GDM1 (cell line): ENCODE measurements at places on chromosomes 1 and 21.

GRCh38 chr1:116481934-116482333, 88.9 kb downstream of the CD58 start:
- no peak for DNase-seq

GRCh38 chr1:114075105-114075504, 78.6 kb downstream of the SYT6 start:
- DNase-seq: no peak

- no peak for DNase-seq
Measured at GRCh38 chr1:218525451-218526197, 180.5 kb downstream of the TGFB2 start.

GRCh38 chr1:42282867-42283583, 52.0 kb downstream of the FOXJ3 start:
- DNase-seq: no peak

DNA sequence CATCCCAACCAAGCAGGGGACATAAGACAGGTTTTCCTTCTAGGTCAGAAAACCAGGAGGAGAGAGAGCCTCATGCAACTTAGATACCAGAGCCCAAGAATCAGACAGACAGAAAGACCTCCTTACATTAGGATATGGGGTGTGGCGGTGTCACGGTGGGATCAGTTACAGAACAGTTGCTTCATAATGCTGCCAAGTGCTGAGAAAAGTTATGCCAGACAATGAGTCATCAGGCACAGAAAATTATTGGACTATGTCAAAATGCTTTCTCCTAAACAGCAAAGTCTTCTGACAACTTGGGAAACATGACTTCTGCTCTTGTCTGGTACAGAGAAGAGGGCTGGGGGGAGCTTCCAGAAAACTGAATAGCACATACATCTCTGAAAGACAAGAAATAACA, 1120.2 kb upstream of the TMPRSS15 start:
- no peak for DNase-seq

DNA sequence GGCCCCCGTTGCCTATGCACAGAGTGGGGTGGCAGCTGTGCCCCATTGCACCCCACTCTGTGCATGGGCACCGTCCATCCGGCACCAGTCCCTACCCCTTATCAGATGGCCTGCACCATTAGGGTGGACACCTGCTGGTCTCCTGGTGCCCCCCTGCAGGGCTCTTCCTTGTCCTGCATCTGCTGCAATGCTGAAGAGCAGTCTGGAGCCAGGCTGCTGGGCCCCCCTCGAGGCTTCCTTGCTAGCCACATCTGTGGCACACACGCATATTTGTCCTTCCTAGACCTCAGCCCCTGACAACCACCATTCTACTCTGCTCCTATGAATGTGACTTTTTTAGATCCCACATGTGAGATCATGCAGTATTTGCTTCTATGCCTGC, 56.4 kb downstream of the COL18A1 start:
- DNase-seq: no peak

GRCh38 chr1:97787231-97787630, 133.6 kb downstream of the DPYD start:
- no peak for DNase-seq

- DNase-seq: no peak
Measured at GRCh38 chr1:186715887-186716809, 35.9 kb upstream of the PTGS2 start.

- no peak for DNase-seq
Measured at GRCh38 chr1:22983944-22984343, 11.3 kb upstream of the LACTBL1 start.

DNA sequence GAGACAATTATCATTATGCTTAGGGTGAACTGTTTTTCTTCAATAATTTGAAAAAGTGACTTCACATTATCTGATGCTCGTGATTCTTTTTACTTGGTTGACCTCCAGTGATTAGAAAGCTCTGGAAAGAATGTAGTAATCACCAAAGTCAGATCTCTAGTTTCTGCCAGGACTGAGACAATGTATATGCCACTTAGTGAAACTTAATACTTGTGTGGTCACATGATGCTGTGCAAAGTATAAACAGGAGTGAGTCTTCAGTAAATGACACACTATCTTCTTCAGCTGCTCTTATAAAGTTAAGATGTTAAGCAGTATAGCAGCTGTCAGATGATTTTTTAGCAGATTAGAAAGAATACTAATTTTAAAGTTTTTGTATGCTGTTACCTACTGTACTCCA, 17.2 kb downstream of the VCAM1 start:
- DNase-seq: no peak

DNA sequence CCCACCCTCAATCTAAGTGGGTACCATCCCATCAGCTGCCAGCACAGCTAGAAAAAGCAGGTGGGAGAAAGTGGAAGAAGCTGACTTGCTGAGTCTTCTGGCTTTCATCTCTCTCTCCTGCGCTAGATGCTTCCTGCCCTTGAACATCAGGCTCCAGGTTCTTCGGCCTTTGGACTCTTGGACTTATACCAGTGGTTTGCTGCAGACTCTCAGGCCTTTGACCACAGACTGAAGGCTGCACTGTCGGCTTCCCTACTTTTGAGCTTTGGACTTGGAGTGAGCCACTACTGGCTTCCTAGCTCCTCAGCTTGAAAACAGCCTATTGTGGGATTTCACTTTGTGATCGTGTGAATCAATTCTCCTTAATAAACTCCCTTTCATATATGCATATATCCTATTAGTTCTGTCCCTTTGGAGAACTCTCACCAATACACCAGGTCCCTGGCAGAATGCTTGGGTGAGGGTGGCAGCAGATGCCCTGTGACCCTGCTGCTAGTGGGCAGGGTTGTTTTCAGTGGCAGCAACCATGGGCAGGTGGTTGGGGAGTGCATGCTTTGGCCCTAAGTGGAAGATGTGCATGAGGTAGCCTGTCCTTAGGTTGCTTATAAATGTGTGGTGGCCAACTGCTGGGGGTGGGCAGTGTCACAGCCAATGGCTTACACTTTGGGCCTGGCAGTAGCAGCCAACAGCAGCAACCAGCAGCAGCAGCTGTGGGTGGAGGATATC, 10.8 kb upstream of the ADAM30 start:
- no peak for DNase-seq

- no peak for DNase-seq
Measured at GRCh38 chr1:172252321-172252720, 168.2 kb upstream of the C1orf105 start.

DNA sequence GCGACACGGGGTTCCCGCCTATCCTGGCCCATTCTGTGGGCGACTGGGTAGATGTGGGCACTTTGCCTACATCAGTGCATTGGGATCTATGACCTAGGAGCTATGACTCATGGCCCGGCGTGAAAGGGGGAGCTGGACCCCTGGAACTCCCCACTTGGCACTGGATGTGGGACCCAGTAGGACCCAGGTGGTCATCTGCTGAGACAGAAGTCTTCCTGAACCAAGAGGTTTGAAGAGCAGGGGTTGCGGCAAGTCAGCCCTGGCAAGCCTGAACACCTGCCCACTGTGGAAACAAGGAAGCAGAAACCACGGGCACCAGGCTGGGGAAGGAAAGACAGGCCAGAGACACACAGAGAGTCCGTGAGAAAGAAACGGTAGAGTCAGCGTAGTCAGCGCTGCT, 656.7 kb downstream of the AJAP1 start:
- no peak for DNase-seq

GRCh38 chr21:25396135-25396711, 211.1 kb downstream of the MRPL39 start:
- no peak for DNase-seq

DNA sequence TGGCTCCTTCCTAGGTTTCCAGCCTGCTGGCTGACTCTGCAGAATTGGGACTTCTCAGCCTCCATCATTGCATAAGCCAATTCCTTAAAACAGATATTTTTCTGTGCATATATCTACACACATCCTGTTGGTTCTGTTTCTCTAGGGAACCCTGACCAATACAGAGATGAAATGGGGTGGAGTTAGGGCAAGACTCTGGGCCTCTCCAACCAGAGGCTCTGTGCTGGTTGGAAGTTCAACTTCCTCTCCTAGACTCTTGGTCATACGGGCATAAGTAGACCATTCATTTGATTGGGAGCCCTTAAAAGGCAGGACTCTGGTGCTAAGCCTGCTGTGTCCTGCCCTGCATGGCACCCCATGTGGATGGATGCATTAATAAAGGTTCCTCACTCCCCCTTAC, 55.0 kb downstream of the CNIH3 start:
- no peak for DNase-seq

GRCh38 chr1:248243204-248243603, 12.0 kb downstream of the OR2M4 start:
- DNase-seq: peak; percentile 37

GRCh38 chr1:55699228-55699627, 484.1 kb upstream of the USP24 start:
- no peak for DNase-seq

DNA sequence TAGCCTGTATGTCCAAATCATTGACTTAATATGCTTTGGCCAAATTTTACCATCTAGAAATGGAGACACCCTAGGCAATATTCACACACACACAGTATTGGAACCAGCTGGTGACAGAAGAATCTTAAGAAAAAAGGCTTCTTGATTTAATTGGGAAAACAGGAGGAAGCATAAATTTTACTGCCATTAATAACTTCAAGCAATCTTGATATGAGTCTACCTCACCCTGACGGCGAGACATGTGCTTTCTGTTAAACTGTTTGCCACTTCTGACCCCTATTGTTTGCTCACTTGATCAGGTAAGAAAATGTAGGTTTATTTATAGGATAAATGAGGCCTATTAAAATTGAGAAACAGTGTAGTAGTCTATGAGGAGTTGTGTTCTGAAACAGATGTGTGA, 73.2 kb downstream of the KIFAP3 start:
- no peak for DNase-seq

GRCh38 chr1:1776672-1777582, 1.3 kb downstream of the NADK start:
- DNase-seq: no peak

DNA sequence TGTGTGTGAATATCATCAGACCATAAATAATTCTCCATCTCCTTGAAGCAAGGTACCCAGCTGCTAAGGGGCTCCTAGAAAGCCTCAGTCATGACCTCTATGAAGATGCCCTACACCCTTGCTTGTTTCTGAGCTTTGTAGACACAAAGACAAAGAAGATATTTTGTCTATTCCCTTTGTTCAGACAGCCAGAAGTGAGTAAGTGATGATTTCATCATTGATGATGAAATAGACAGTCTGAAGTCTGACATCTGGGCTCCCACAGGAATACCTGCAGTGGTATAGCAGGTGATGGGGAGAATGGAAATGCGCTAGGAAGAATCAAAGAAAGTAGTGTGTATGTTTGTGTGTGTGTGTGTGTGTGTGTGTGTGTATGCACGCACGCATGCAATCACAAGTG, 82.2 kb upstream of the DPT start:
- DNase-seq: no peak

DNA sequence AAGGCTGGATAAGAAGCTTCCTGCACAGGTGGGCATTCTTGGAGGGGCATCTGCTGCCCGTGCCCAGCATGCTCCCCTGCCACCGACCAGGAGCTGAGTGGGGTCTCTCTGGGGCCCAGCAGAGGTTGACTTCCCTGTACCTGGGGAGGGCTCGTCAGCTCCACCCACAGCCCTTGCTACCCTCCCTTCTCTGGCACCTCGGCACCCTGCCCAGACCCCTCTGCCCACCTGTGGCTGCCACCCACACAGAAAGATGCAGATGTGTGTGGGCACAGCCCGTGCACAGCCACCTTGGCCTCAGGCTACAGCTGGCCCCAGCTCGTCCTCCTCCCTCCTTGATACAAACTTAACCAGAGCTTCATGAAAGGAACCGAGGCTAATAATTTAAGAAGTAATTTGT, 241.2 kb upstream of the VAMP3 start:
- DNase-seq: no peak

GRCh38 chr21:28336314-28336713, 656.4 kb downstream of the LTN1 start:
- no peak for DNase-seq

- DNase-seq: no peak
Measured at GRCh38 chr1:56472860-56473259, 106.5 kb downstream of the PLPP3 start.

GRCh38 chr1:79874289-79874688, 867.8 kb upstream of the ADGRL4 start:
- no peak for DNase-seq

- no peak for DNase-seq
Measured at GRCh38 chr1:30313176-30313575, 410.2 kb downstream of the MATN1 start.

- no peak for DNase-seq
Measured at GRCh38 chr1:78377356-78377928, 113.3 kb upstream of the PTGFR start.

DNA sequence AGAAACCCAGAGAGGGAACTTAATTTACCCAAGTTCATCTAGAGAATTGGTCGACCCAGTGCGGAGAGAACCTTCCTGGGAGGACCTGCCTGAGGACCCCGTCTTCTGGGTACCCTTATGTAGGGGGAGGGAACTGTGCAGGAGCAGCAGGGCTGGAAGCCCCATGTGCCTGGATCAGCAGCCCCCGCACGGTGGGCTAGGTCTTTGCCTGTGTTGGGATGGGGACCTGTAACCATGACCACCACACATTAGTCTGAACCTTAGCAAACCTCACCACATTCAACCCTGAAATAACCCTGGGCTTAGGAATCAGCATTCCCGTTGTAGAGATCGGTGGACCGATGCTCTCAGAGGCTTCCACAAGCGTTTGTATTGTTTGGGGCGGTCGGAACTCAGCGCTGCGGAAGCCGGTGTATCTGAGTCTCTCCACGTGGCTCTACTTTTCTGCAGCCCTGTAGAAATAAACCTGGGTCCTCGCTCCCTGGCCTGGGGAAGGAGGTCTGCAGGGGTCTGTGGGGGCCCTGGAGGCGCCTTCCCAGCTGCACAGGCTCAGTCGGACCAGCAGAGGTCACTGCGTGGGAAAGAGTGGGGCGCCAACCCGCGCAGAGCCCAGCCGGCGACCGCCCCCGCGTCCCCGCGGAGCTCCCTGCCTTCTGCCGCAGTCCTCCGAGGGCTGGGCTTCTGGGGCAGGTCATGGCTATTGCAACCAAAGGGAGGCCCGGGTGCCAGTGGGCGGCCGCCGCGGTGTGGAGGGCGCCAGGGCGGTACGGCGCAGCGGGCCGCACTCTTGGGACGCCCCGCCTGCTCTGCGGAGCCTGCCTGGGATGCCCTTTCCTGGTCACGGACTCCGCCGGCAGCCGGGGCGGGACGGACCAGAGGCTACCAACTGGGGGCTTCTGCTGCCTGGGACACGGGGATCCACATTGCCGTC, 36.2 kb upstream of the KCNA10 start:
- DNase-seq: no peak

DNA sequence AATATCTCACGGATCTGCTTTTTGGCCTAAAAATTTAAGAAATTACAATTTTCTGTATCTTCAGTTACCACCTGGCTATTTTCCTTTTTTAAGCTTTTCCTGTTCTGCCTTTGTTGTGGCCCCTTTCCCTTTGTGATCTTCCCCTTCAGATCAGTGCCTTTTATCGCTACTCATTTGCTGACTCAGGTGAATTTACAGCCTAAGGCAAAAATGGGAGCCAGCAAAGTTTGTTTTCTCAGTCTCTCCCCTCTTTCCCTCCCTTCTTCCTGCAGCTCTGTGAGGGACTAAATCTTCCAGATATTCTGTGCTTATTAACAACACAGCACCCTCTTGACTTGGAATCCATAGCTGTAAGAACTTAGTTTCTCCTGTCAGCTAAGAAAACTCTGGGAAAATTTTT, 5.3 kb upstream of the PRRC2C start:
- no peak for DNase-seq

GRCh38 chr1:4146101-4146500, 246.0 kb upstream of the C1orf174 start:
- DNase-seq: no peak
